AG09319 (cell line): ENCODE measurements at places on chromosomes 2 and 18.

GRCh38 chr2:33579227-33579626, 19.9 kb downstream of the FAM98A start:
- DNase-seq: no peak

GRCh38 chr2:29360016-29360784, 245.0 kb downstream of the CLIP4 start:
- no peak for DNase-seq

GRCh38 chr2:237637429-237638135, 10.2 kb downstream of the LRRFIP1 start:
- DNase-seq: no peak

DNA sequence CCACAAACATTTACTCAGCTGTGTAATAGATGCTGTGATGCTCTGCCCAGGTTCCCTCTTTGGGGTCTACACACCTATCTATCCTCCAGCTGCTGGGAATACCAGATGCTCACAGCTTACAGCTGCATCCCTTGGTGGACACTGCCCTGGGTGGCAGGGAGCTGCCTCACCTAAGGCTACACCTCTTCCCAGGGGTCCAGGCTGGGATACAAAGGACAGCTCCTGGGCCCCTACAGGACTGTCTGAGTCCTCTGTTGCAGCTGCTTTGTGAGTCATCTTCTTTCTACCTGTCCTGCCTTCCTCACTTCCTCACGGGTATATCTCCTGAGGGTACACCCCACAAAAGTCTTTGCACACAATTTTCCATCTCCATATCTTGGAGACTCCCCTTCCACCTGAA, 27.6 kb downstream of the THNSL2 start:
- DNase-seq: no peak

GRCh38 chr18:7224198-7224597, 6.7 kb upstream of the LRRC30 start:
- DNase-seq: no peak

GRCh38 chr2:85388878-85389538, 21.2 kb downstream of the CAPG start:
- no peak for DNase-seq

- DNase-seq: no peak
These were observed 2.7 kb downstream of the CDH20 start for GRCh38 chr18:61335684-61336555.

DNA sequence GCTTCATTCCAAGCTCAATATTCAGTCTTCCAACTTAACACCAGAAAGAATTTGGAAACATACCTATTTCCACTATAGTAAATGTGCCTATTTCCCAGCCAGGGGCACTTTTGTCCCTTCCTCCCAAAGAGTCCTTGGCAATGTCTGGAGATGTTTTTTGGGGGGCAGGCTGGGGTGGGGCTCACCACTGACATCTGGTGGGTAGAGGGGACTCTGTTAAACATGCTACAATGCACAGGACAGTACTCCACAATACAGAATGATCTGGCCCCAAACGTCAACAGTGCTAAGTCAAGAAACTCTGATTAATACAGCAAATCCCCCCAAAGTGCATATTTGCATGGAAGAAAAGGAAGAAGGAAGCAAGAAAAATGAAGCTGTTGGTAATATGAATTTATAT, 61.7 kb downstream of the SMIM21 start:
- DNase-seq: no peak

DNA sequence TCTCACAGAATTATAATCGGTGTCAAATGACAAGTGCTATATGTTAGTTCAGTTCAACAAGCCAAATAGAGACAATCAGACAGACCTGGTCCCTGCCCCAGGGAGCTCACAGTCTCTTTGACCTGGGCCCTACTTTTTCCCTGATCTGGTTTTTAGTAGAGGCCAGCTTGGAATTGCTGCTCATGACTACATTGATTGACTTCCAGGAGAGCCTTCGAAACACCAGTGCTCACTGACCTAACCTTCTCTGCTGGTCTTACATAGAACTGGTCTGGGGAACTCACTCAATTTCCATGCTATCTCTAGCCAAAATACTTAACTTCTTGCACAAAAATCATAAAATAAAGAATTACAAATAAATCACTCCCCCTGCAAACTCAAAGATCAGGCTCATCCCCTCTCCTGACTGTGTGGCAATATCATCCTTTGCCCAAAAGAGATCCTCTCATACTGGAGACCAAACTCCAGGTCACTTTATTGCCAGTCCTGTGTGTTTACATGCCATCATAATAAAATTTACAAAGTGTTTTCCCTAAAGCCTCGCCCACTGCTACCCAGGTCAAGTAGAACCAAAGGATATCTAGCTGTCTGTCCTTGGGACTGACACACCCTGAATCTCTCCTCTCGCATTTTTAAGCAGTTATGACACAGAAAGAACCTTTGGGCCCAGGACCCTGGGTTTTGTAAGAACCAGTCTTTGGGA, 53.2 kb downstream of the PROC start:
- DNase-seq: no peak

- DNase-seq: no peak
These were observed 82.4 kb upstream of the HPCAL1 start for GRCh38 chr2:10220045-10220901.

GRCh38 chr2:42618972-42619371, 50.5 kb downstream of the MTA3 start:
- DNase-seq: no peak

DNA sequence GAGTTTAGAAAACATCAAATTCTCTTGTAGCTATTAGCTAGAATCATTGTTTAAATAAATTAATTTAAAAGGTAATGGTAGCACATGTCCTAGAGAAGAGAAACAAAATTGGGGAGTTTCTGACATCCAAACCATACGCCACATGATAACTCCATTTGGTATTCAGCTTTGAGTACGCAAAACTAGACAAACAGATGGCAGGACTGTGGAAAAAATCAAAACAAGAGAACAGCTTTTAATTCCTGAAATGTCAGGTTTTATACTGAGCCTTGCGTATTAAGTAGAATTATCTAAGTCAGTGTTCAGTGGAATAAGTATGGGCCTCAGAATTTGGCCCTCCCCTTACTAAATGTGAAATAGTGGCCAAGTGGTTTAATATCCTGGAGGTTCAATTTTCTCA, 82.4 kb upstream of the PDE1A start:
- DNase-seq: no peak

GRCh38 chr2:128622371-128622770, 303.7 kb upstream of the HS6ST1 start:
- DNase-seq: no peak

GRCh38 chr18:2466978-2467377, 104.3 kb downstream of the METTL4 start:
- DNase-seq: no peak

DNA sequence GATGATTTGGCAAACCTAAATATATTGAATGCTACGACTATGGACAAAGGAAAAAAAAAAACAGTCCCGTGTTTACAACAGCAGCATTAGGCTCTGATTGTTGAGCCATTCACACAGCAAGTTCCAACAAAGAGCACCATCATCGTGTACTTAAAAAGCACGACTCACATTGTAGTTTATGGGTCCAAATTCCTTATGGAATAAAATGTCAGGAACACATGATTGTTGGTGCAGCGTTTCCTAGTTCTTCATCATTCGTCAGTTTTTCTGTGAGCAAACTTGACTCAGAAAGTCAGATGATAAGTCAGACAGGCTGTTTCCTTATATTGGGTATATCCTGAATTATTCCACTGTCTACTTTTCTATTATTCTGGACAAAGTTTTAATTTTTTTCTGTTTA, 10.0 kb upstream of the KIDINS220 start:
- no peak for DNase-seq

GRCh38 chr2:37196320-37197195, at the start of gene CEBPZOS:
CEBPZOS (plus strand) TSS chr2:37196496; CDS start chr2:37199705, 3,209 bp downstream.
- DNase-seq: peak; percentile 48

DNA sequence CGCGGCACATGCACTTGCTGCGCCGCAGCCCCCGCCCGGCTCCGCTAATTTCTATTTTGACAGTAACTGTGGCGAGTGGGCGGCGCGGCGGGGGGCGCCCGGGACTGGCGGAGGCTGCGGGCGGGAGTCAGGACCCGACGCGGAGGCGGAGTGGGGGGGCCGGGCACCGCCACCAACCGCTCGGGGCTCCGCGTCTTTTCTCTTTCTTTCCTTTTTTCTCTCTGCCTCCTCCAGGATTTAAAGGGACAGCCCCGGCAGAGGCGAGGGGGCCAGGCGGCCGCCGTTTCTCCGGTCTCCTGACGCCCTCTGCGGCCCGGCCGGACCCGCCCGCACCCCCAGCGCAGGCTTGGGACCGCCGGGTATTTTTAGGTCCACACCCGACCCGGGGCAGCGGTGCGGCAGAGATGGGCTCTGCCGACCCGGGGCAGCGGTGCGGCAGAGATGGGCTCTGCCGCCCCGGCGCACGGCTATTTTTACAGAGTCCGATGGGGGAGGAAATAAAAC, 460 bp upstream of the ZBTB7C start:
- DNase-seq: no peak

DNA sequence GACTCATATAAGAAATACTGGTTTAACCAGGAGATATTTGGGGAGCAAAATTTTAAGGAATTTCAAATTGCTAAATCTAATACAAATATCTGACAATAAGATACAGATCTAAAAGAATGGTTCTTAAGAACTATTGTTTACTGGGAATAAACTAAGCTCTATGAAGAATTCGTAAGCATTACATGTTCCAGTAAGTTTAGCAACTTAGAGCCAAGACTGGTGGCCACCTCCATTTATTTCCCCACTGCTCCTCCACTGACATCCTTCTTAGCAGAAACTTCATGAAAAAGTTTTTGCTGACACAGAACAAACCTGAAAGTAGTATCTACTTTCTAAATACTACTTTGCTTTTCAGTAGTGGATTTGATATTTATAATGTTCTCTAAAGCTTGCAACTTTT, 83.0 kb downstream of the ACSL3 start:
- DNase-seq: peak; percentile 36

DNA sequence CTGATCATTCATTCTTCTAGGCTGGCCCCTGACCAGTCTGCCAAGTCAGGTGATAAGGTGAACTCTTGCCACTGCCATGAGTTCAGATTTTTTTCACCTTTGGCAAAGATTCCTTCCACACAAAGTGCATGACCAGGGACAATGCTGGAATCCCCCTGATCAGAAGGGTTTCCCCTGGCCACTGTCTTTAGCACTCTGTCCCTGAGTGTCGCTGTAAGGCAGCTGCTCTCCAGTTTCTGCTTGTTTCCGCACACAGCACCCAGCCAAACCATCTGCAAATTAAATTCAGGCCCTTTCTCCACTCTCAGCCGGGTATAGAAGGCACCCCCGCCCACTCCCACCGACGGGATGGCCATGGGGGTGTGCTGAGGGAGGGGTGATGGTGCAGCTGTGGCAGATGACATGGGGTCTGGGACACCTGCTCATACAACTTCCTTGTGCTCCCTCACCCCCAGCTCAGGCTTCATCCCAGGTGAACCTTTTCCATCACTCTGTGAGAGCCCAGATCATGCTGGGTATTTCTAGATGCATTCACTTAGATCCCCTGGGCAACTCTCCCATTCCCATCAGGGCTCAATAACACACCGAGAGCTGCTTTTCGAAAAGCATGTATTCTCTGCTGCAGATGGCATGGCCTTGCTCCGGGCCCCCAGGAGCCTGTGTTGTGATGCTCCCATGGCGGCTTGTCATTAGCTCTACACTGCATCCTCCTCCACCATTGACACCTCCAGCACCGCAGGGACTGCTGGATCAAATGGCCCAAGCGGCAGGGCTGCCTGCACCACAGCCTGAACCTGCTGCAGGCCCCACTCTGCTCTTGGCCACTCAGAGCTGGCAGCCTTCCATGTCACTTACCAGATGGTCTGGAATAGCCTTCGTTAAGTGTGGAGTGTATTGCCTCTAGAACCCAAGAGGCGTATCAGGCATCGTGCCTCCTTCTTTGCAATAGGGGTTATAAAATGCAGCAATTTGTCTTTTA, 52.3 kb upstream of the ROCK2 start:
- no peak for DNase-seq

DNA sequence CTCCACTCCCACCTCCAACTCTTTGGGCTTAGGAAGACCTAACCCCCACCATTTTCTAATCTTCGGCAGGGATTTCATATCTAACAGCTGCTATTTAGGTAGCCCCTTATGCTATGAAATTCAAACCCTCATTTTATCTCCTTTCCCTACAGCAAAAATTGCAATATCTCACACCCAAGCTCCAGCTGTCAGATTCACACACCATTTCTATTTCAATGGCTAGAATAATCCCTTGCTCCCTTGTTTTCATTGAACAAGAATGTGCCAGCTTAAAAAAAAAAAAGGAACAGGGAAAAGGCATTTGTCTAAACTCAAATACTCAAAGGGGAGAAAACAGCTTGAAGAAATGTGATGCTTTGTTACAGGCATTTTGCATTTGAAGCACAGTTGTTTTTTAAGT, 850.6 kb upstream of the ACVR2A start:
- DNase-seq: no peak
